Amniotic epithelial cell (primary cell): ENCODE measurements at places on chromosomes 16 and 17.

DNA sequence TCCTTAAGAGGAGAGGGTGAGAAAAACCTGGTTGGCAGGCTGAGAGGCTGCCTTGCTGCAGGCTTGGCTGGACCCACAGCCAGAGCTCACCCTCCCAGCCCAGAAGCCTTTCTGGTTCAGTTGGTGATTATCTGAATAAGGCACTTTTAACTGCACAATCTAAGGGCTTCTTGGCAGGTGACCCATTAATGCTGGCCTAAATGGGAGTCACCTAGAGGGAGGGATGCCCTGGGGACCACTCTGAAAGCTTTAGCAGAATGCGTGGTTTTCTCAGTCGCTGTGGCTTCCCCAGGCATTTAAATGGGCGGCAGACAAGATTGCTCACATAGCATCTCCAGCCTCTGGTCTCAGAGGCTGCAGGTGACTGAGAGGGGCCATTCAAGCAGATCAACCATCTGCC is 33.2 kb upstream of the SHISA9 start:
- no peak for DNase-seq

- peak; percentile 78 for DNase-seq
Observed at GRCh38 chr17:75404223-75404730, 1.2 kb downstream of the GRB2 start.

DNA sequence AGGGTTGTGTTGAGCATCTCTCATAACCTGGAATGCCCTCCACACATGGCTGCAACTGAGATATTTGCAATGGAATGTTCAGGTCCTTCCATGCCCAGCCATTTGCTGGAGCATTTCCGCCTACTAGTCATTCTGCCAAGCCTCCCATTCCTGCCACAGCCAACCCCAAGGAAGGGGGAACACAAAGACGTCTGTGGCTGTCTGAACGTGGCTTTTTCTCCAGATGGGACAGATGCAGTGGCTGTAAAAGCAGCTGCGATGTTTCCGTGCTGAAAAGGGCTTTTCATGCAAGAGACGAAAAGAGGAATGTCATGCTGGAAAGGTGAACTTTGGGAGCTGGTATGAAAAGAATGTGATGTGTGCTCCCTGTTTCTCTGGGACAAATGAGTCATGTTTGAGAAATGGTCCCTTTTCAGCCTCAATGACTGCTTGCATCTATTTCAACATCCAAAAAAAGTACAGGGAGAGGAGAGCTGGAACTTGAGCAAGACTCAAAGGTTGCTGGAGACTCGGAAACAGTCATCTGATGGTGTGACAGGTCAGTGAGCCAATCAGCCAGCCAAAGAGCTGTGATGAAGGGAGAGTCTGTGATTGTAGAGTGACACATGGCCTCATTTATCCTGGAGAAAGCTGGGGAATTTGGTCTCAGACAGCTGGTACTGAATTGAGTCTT is 208.9 kb downstream of the SHISA9 start:
- peak; percentile 3 for DNase-seq

GRCh38 chr17:62681939-62682381 is 54.5 kb downstream of the MRC2 start:
- DNase-seq: no peak

GRCh38 chr17:55063885-55064874 is 95.6 kb downstream of the STXBP4 start:
- no peak for DNase-seq

GRCh38 chr17:77601054-77601979 is 357.2 kb upstream of the TNRC6C start:
- no peak for DNase-seq

DNA sequence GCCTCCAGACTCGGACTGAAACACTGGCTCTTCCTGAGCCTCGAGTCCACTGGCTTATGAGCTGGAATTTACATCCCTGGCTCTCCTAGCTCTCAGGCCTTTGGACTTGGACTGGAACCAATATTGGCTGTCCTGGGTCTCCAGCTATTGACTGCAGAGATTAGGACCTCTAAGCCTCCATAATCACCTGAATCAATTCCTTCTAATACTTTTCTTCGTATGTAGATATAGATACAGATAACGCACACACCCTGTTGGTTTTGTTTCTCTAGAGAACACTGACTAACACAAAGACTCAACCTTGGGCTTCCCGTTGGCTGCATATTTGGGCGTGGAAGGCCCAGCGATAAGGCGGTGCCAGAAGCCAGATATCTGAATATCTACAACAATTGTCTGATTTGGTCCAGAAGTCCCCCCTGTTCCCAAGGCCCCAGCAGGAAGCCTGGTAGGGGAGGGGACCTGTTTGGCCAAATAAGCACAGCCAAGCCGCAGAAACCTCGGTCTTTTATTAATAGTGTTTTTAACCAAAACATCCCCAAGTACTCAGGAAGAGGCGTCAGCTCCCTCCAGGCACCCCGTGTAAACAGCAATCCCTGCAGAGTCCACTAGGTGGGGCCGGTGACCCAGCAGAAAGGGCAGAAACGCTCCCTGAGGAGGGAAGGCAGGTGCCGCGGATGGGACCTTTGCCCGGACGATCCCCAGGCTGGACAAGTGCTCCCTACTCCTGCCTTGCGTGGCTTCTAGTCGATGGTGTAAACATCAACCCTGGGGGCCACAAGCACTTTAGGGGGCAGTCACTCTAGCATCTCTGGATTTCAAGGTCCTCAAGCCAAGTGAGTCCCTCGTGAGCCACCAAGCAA is 57.0 kb downstream of the ABR start:
- peak; percentile 42 for DNase-seq
